ENCODE measurements at places on chromosomes 7 and 10.
A peak's percentile ranks its signal among the peaks of the same experiment; 100 is the strongest.

GRCh38 chr7:36651404-36651803 lies 72.9 kb downstream of the AOAH start:
- DNase-seq, result no peak

- DNase-seq, result no peak
Observed at GRCh38 chr7:137618748-137619147, 228.0 kb downstream of the DGKI start.

DNA sequence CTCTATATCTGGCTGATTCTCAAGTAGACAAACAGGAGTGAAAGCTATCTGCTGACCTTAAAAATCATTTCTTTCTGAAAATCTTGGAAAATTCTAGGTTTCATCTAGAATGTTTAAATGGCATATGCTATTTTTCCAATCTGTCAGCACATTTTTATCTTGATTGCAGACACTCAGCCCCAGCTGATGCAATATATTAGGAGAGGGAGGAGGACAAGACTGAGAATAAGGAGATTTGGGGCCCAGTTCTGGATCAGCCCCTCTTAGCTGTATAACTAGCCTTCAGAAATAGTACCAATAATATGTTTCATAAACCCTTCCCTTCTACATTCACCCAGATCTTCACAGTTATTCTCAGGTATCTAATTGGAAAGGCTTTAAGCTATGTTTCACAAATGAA lies 131.2 kb downstream of the HDAC9 start:
- DNase-seq, result no peak

DNA sequence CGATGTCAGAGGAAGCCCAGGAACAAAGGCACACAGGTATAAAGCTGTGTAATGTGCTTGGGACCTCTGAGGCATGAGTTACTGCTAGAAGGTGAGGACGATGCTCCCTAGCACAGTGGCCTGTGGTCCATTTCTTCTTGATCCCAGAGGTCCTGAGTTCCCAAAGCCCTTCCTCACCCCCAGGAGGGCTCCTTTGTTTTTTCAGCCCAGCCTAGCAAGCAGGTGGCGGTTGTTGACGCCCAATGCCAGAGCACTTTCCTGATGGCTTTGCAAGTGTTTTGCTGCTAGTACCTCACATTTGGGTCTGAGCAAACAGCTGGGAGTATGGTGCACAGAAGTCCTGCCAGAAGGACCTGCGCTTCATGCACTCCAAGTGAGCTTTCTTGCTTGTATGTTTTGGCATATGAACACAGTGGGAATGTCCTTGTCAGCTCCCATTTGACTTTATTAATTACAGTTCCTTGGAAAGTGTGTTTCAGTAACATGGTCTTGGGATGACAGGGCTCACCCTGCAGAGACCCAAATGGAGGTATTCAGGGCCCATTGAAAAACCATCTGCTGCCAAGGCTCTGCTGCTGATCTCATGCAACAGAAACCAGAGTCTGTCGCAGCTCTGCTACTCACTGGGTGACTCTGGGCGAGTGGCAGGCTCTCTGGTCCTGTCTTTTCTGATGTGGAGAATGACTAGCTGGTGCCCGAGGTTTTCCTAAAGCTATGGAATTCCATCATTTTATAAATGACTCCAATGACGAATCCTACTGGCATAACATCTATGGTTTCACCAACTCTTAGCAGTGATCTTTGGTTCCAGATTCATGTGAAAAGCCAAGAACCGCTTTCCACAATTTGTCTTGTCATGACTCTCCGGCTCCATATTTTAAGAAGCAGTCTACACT lies 134.9 kb downstream of the ARID5B start:
- DNase-seq, result no peak

- no peak for DNase-seq
Observed at GRCh38 chr10:81192221-81192788, 654.6 kb downstream of the SH2D4B start.

- peak; percentile 32 for DNase-seq
Observed at GRCh38 chr7:38318803-38319416, 45.5 kb upstream of the TARP start.

- no peak for DNase-seq
Observed at GRCh38 chr7:20064974-20065862, 152.0 kb downstream of the MACC1 start.

GRCh38 chr7:124752310-124752709 lies 13.3 kb downstream of the GPR37 start:
- no peak for DNase-seq

DNA sequence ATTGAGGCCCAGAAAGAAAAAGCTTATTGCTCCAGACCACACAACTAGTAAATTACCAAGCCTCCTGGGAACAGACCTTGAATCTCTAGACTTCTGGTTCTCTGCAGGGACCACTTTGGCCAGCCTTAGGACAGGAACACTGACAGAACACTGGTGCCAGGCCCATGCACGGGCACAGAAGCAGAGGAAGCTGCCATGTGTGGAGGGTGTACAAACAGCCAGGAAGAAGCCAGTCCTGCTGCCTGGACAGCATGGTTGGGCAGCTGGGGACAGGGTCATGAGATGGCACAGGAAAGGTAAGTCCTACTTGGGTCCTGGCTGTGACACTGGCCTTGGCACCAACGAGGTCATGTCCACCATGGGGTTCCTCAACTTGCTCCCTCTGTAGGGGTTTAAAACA lies 19.2 kb downstream of the MMRN2 start:
- no peak for DNase-seq

- DNase-seq, result no peak
Observed at GRCh38 chr7:105339404-105340323, 49.1 kb downstream of the SRPK2 start.

GRCh38 chr7:76202666-76203030 lies 952 bp downstream of the SRRM3 start:
- DNase-seq, result no peak

DNA sequence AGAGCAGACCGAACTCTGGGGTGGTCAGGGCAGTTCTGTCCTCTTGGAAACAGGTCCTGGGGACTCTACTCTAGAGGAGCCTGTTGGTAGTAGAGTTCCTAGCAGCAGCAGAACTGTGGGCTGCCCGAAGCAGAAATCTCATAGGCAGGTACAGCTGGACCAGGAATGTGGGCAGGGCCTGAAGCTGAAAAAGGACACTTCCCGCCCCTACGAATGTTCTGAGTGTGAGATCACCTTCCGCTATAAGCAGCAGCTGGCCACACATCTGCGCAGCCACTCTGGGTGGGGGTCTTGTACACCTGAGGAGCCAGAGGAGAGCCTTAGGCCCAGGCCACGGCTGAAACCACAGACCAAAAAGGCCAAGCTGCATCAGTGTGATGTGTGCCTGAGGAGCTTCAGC lies 8.3 kb upstream of the ZNF783 start:
- DNase-seq, result no peak

- no peak for DNase-seq
Observed at GRCh38 chr10:14698829-14699170, 75.9 kb downstream of the FAM107B start.

DNA sequence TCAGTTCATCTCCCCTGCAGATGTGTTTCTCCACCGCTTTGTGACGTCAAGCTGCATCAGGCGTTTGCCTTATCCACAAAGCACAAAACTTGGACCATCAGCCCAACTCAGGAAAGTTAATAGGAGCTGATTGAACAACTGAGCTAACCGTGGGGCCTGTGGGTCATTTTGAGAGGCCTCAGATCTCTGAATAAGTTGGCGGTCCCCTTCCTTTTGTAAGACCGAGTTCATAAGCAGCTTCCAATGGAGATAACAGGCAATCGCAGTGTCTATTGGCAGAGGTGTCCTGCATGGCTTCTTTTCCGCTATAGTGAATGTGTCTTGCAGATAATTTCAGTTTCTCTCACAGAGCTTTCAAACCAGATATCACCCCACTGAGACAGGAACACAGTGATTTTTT lies 154.0 kb downstream of the SORCS1 start:
- DNase-seq, result no peak

DNA sequence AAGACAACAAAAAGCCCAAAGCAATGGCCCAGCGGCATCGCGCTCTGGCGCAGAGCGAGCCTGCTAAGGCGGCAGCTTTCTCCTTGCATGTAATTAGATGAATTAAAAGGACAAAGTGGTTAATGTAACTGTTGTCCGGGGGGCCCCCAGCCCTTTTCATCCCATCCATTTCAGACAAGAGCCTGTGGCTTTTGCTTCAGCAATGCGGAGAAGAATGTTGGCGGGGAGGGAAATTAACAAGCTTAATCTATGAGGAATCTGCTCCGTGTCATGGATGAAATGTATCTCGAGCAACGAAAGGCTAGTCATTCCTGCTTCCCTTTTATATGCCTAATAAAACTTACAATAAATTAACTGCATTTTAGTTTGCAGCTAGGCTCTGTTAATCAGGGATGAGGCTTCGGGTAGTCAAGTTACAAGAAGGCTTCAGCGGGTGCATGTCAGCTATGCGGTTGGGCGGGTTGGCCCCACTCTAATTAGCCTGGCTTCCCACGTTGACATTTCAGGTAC lies 203.3 kb downstream of the BUB3 start:
- DNase-seq, result no peak

GRCh38 chr7:135712182-135712782 lies 15.7 kb downstream of the SLC13A4 start:
- no peak for DNase-seq

- no peak for DNase-seq
Observed at GRCh38 chr10:3468919-3469638, 296.5 kb upstream of the PITRM1 start.

DNA sequence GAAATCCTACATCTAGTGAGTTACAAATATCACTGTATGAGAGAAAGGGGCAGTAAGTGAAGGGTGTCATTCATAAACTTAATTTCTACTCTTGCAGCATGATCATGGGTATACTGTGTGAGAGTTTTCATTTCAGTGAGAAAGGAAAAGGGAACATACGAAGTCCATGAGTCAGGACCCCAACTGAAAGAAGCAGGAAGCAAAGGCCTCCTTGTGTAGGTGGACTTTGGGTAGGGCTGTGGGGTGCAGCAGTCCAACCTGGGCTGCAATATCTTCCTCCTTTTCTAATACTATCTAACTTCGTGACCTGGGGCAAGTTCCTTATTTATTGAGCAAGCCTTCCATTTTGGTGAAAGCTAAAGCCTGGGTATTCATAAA lies 248.2 kb upstream of the TCF7L2 start:
- DNase-seq, result no peak

DNA sequence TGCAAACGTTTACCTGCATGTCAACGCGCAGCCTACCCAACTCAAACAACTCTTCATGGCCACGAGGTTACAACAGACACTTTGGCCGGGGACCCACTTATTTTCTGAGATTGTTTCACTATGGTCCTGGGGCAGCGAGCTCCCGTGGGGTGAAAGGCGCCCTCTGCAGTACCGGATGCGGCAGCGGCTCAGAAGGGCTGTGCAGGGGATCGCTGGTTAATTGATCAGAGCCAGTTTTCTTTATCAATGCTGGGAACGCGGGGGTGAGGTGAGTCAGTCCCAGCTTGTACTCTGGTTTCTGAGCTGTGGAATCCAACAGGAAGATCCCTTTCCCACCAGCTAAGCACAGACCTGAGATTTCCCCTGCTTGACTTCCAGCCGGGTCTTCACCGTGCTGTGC lies 366.5 kb upstream of the KLF6 start:
- DNase-seq, result no peak

DNA sequence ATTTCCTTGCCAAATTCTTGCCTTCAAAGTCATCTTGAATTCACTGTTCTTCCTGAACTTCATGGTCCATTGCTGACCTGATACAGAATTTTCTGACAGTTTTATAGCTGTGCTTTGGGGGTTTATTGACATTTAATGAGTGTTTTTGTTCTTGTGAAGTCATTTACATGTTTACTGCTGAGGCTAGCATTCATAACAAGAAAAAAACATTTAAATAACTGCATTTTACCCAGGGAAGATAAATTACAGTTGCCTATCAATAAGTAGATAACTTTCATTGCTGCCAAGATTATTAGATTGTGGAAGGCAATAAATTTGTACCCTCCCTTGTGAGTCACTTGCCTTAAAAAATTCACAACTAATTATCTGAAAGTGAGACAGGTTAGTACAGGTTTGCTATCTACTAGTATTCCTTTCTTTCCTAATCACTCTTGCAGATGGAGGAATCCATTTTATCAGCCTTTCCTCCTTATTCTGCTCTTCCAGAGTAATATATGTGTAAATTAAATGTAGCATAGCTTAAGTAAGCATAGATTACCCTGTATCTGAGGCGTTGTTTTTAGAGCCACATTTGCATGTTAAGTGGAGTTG lies 178.4 kb downstream of the EXOC4 start:
- DNase-seq, result no peak

Data from C1 segment of cervical spinal cord (tissue), 14 donors.